Astrocyte (in vitro differentiated cells and primary cell): ENCODE measurements at places on chromosomes 5 and 9.

GRCh38 chr5:150361301-150361700 is 3.8 kb downstream of the TCOF1 start:
- no peak for DNase-seq

DNA sequence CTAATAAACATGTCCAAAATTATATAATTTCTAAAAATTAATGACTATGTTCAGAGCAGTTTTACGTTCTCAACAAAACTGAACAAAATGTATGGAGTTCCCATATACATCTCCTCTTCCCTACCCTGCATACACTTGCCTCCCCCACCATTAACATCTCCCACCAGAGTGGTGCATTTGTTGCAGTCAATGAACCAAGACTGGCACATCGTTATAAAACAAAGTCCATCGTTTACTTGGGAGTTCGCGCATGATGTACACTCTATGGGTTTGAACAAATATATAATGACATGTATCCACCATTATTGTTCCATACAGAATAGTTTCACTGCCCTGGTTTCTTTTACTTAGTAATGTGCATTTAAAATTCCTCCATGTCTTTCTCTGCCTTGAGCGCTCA is 130.1 kb downstream of the APBA1 start:
- no peak for DNase-seq

GRCh38 chr5:73615085-73615484 is 10.9 kb upstream of the ARHGEF28 start:
- DNase-seq = no peak

DNA sequence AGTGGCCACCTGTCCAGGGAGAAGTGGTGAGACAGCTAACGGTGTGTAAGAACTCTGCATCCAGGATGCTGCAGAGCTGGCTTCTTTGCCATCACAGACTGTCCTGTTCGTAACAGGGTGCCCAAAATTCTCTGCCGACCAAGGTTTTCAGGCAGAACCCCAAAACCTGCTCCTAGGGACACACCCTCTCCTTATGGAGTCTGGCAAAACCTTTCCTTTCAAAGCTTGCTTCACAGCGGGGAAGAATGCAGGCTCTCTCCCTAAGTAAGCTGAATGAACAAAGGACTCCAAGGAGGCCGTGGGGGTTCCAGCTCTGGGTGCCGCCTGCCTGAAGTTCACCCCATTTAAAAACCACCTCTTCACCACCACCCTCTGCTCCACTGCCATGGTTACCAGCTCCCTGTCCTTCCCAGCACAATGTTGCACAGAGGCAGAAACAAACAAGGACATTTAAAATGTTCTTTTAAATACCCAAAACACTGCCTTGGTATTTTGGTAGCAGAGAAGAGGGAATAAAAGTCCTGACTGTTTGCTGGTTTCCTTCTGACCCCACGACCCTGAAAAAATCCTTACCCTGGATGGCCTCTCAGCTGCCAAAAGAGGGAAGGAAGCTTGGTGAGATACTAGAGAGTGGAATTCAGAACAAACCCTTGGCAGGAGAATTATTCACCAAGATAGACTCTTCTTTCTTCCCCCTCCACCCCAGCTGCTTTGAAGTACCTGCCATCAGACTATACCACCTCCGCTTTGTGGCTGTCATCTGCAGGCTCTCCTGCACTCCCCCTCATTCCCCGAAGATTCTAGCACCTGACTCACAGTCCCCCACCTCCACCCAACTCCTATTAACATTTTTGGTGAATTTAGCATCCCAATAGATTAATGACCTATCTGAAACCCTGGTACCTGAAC is 7.1 kb upstream of the KLF9 start:
- peak; percentile 60 for DNase-seq

- DNase-seq = no peak
These were observed 53.3 kb downstream of the MCCC2 start for GRCh38 chr5:71640408-71640807.

DNA sequence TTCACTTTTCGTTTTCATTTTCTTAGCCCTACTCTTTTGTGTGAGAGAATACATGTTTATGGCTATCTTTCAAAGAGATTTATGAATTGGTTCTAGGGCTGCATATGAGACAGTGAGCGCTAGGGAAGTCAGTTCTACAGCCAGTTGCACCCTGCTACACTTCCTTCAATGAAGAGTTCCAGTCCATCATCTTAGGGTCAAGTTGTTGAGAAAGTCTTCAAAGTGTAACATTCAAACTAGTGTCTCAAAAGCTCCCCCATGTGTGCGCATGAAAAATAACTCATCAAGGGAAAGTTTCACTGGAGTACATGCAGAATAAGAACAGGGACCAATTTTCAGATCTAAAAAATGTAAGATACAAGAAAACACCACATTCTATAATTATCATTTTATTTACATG is 317.2 kb downstream of the DEPDC1B start:
- DNase-seq = peak; percentile 9
